PC-3 (cell line): ENCODE measurements at places on chromosomes 12 and 14.

- DNase-seq = no peak
These were observed 12.1 kb downstream of the C14orf132 start for GRCh38 chr14:96051231-96051630.

DNA sequence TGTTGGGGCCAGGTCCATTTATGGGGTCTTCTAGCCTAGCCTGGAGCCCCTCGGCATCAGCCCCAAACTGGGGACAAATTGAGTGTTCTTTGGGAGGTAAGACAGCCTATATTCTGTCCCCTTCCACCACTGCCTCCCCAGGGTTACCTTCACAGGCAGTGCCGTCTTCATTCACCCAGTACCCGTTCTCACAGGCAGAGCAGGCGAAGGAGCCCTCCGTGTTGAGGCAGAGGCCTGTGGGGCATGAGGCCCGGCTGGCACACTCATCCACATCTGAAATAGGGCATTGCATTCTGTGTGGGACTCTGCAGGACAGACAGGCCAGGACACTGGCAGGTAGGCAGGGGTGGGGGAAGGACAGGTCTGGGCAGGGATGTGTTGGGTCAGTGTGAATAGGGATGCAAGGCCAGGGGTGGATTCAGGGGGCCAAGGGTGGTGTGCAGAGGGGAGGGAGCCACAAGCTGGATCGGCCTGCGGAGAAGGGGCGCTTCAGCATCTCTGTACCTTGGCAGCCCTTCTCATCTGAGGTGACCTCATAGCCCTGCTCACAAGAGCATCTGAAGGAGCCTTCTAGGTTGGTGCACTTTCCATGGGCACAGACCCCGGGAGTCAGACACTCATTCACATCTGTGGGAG lies 16.1 kb downstream of the ISCA2 start:
- no peak for DNase-seq

- peak; percentile 52 for DNase-seq
These were observed 65.0 kb downstream of the NUMB start for GRCh38 chr14:73393375-73393774.

- no peak for DNase-seq
These were observed 17.8 kb downstream of the RBM19 start for GRCh38 chr12:113948151-113948914.

- no peak for DNase-seq
These were observed 717 bp downstream of the WNT10B start for GRCh38 chr12:48970702-48971334.

- no peak for DNase-seq
These were observed 118.0 kb downstream of the NUAK1 start for GRCh38 chr12:106020736-106021135.

- no peak for DNase-seq
These were observed 231.5 kb downstream of the NUBPL start for GRCh38 chr14:31792726-31793125.

DNA sequence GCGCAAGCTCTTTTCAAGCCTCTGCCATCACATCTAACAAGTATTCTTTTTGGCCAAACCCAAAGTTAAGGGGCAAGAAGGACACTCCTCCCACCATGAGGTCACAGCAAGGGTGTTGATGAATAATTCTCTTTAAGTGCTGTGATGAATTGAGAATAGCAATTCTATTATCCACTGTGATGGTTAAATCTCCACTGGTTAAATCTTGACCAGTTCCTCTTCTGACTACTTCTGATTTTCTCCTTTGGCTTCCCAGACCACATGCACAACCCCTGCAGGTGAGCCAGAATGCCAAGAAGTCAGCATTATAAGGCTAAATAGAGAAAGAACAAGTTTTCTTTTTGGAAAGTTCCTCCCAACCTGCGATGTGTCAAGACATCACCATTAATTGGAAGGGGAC lies 90.6 kb upstream of the BCL2L14 start:
- DNase-seq = no peak

DNA sequence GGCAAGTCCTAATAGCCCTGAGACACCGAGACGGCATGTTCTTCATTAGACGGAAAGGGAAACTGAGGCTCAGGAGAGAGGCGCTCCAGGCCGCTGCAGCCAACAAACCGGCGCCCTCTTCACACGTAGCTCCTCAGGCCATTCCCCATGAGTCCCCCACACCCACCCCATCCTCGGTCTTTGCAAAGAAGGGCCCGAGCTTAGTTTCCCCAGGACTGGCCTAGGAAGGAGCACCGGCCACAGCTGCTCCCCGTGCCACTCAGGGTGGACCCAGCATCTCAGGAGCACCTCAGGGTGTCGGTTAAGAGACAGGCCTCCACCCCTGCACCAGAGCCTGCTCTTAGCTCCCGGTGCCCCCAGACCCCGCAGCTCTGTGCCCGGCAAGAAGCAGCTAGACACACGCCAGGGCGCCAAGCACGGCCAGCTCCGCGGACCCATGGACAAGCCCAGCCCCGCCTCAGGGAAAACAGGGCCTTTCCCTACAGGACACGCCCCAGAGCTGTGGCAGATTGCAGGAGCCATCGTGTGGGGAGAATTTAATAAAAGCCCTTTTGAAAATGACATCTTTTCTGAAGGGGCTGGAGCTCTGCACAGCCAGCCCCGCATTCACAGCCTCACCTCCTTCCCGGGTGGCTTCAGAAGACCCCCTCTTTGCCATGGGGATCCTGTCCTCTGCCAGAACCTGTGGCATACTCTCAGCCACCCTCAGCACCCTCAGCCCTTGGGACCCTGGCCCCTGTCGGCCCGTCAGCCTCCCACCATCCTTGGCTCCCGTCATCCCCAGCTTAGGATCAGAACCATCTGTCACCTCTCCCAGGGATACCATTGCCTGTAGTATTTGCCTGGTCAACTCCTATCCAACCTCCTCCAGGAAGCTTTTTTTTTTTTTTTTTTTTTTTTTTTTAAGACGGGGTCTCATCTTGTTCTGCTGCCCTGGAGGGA lies 59.7 kb downstream of the LGMN start:
- no peak for DNase-seq

GRCh38 chr12:120116441-120116791 lies at the start of gene RAB35:
RAB35 (minus strand) TSS chr12:120116753; CDS start chr12:120116650, 103 bp downstream.
- DNase-seq = no peak

DNA sequence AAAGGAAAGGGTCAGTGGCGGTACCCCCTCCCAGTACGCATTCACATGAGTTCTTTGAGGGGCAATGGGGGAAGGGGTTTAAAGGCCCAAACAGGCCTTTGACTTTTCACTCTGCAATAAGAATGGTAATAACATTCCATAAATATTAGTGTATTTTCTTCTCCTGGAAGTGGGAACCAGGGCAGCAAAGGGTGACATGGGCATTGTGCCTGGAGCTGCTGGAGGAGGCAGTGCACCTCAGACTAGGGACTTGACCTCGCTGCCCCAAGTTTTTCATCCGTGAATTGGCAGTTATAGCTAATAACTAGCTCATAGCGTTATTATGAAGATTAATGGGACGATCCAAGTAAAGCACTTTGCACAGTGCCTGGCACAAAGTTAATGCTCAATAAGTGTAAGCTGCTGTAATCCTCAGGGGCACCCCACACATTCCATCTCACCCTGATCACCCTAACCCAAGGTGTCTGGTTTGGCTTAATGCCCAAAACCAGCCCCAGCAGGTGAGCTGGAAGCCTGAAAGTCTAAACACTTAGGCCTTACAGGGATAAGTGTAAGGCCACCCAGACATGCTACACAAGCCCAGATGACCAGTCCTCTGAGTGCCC lies 2.8 kb upstream of the KCNH3 start:
- DNase-seq = peak; percentile 42

GRCh38 chr14:101972126-101972866 lies 7.9 kb downstream of the DYNC1H1 start:
- DNase-seq = peak; percentile 100

DNA sequence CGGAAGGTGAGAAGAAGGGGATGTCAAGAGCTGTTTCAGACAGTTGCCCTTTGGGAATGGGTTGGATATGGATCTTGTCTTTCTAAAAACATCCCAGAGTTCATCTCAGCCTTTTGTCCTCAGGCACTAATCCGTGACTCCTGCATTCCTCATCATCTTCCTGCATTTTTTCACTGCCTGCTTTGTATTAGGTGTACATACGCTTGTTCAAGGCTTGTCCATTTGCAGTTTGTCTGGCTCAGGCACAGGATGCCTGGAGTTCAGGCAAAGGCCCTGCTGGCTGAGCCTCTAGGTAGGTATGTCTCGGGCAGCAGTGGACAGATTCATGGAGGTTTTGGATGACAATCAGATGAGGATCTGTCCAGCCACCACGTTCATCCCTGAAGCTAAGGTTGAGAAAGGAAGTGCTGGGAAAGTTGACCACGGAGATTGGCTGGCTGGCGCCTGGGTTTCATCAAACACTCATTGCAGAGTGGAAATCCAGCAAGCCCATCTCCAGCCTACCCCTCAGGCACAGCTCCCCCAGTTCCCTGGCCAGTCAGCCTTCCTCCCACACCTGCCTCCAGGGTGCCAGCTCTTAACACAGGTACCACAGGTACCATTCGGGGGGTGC lies 12.4 kb upstream of the TMEM106C start:
- DNase-seq = peak; percentile 61

GRCh38 chr14:46325157-46325556 lies 326.4 kb downstream of the RPL10L start:
- no peak for DNase-seq

DNA sequence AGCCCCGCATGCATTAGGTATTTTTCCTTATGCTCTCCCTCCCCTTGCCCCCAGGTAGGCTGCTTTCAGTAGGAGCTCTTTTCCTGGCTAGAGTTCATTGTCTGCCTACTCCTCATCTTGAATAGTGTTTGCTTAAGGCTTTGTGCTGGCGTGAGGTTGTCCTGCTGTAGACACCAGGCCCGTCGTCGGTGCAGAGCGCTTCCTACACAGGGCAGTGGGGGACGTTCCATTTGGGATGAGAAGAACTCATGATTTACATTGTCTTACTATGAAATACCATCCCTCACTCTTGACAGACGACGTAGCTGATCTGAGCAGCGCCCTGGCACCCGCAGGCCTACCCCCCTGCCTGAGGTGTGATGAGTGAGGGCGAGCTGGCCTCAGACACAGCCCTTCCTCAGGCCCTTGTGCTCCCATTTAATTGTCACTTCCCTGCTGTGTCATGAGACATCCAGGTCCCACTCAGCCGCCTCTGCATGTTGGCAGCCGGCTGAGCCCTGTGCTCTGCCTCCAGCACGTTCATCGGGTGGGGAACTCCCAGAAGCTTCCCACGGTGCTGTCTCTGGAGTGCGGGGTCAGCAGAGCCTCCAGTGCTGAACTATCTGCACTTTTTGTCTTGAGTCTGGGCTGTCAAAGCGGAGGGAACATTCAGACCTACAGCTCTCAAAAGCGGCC lies 76.0 kb downstream of the WDR20 start:
- peak; percentile 61 for DNase-seq

GRCh38 chr12:82857911-82858533 lies 171.3 kb downstream of the TMTC2 start:
- DNase-seq = peak; percentile 46

GRCh38 chr12:119885549-119885948 lies 8.4 kb upstream of the CIT start:
- no peak for DNase-seq

- DNase-seq = no peak
These were observed 46.4 kb upstream of the CNOT2 start for GRCh38 chr12:70196811-70197281.

DNA sequence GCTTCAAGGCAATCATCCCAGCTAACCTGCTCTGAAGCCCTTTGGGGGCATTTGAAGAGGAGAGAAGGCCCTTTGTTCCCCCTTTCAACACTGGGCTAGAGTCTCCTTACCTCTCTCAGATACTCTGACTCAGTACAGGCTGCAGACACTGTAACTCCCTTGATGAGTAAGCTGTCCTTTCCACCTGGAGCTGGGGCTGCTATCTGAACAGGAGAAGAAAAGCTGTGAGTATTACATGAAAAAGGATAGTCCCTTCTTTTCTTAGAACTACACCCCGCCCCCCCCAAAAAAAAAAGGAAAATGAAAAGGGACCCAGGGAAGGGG lies 186.6 kb upstream of the PLEKHG7 start:
- DNase-seq = peak; percentile 63

- no peak for DNase-seq
These were observed 2.9 kb downstream of the GSG1 start for GRCh38 chr12:13100605-13100881.

- DNase-seq = no peak
These were observed 16.8 kb downstream of the PELI2 start for GRCh38 chr14:56135001-56135400.

DNA sequence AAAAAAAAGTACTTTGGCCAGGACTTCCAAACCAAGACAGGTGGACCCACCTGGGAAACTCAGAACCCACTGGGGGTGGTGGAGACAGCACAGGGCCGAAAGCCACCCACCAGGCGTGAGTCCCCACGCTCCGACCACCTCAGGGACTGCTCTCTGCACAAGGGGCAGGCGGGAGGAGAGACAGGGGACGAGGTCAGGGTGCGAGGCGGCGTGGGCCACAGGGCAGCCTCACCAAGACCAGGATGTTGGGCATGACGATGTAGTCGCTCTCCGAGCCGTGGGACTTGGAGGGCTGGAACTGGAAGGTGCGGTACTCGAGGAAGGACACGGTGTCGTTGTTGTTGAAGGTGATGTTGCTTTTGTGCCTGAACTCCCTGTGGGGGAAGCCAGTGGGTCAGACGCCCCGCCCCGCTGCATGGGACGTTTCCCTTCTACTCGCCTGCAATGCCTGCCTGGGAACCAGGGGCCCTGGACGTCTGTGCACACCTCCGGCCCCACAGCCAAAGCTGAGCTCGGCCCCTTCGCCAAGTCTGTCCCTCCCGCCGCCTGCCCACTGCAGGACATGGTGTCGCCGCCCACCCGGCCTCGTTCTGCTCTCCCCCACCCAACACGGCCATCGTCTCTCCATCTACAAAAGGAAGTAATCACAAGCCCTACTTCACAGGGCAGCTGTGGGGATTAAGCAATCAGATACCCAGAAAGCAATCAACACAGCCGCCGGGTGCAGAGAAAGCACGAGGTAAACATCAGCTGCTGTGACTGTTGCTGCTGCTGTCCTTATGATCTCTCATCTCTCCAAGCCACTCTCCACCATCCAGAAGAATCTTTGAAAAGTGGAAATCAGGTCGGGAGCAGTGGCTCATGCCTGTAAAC lies 48.7 kb downstream of the SCARB1 start:
- DNase-seq = no peak

GRCh38 chr12:119024356-119024755 lies 43.0 kb downstream of the SRRM4 start:
- no peak for DNase-seq

GRCh38 chr12:22978962-22979361 lies 354.0 kb downstream of the ETNK1 start:
- DNase-seq = peak; percentile 22

- no peak for DNase-seq
These were observed 66.3 kb upstream of the EEA1 start for GRCh38 chr12:92995258-92995903.

GRCh38 chr12:82082501-82082900 lies 275.7 kb downstream of the CCDC59 start:
- DNase-seq = no peak

- DNase-seq = no peak
These were observed 176.4 kb downstream of the STXBP6 start for GRCh38 chr14:24873551-24873950.

GRCh38 chr12:104751594-104751993 lies 206.5 kb downstream of the SLC41A2 start:
- no peak for DNase-seq

- no peak for DNase-seq
These were observed 31.2 kb upstream of the DYNC1H1 start for GRCh38 chr14:101933209-101933608.

GRCh38 chr14:77318006-77318553 lies 2.6 kb downstream of the POMT2 start:
- DNase-seq = no peak
